ENCODE measurements at places on chromosomes 16 and 17.
A peak's percentile ranks its signal among the peaks of the same experiment; 100 is the strongest.

GRCh38 chr17:81484195-81484979 is 28.2 kb downstream of the ACTG1 start:
- DNase-seq = peak; percentile 88

DNA sequence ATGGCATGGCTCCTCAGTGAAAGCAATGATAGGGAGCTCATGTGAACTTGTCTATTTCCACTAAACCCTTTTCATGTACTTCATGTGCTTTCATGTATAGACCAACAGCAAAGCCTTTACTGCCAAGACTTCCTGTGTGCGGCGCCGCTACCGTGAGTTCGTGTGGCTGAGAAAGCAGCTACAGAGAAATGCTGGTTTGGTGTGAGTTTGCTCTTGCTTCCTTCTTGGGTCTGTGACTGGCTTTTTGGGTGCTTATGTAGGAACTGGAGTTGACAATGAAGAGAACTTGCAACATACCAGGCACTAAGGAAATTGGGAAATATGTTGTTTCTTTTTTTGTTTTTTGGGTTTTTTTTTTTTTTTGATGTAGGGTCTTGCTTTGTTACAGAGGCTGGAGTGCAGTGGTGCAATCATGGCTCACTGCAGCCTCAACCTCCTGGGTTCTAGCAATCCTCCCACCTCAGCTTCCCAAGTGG is 5.7 kb downstream of the SNX11 start:
- DNase-seq = no peak

GRCh38 chr17:73824321-73824720 is 180.1 kb upstream of the SDK2 start:
- no peak for DNase-seq

DNA sequence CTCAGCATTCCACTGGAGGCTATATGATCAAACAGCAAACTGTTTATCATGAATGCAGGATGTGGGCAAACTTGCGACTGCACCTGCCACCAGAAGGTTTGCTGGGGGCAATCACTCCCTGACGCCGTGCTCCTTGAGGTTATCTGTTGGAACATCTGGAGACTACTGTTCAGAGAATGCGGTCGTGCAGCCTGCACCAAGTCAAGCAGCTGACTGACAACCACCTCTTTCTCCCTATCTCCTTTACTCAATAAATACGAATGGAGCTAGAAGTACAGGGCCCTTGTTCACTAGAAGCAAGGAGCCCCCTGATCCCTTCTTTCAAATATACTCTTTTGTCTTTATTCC is 2101.2 kb downstream of the TP53TG3F start:
- no peak for DNase-seq

DNA sequence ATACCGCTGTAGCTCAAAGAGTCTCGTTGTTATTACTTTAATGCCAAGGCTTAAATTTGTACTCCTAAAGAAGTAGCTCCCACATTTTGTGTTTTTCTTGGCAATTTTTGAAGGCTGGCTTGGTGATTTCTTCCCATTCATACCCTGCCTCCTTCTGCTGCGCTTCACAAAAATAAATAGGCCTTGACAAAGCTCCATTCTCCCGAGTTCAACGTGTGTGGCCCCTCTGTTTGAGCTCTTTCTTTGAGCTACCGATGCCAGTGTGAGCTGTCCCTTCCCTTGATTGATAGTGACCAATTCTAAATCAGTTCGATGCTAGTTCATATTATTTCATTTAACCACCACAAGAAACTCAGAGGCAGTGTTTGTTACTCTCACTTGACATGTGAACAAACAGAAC is 96.8 kb downstream of the MAP2K6 start:
- no peak for DNase-seq

GRCh38 chr16:26019381-26020242 is 327.9 kb downstream of the HS3ST4 start:
- no peak for DNase-seq

GRCh38 chr16:29790949-29791844 is 646 bp downstream of the KIF22 start:
- DNase-seq = no peak

DNA sequence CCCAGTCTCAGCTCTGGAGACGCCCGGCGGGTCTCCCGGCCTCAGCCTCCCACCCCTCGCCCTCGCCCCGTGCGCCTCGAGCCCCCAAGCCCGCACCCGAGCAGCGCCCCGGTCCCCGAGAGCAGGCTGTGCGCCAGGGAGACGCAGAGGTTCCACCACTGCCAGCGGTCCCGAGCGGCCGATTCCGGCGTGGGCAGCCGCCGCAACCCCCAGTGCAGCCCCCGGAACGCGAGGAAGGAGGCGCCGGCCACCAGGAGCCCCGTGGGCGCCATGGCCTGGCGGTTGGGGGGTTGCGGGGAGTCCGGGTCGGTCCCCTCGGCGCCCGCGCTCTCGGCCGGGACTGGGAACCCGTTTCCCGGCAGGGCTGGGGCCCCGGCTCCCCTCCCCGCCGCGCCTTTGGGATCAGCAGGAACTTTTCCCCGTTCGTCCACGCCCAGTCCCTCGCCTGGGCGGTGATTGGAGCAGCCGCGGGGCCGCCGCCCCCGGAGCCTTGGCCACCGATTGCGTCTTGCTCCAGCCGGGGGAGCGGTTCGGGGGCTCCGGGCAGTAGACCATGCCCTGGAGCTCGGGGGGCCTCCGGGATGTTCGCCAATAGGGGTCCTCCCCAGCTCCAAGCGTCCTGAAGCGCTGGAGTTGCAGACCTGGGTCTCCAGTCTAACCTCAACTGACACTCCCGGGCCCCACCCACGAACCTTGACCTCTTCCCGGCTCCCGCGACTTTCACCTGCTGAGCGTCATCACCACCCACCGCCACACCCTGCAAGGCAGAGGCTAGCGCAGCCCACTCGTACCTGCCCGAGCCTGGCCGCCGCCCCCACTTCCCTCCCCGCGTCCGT is at the start of gene TLCD2:
TSS of gene TLCD2 (minus strand) at position 407 of the 836 bp plus-strand sequence. CDS start at position 272, 135 bp downstream.
- peak; percentile 42 for DNase-seq

- DNase-seq = no peak
Measured at GRCh38 chr17:34990921-34991365, 10.6 kb downstream of the LIG3 start.

DNA sequence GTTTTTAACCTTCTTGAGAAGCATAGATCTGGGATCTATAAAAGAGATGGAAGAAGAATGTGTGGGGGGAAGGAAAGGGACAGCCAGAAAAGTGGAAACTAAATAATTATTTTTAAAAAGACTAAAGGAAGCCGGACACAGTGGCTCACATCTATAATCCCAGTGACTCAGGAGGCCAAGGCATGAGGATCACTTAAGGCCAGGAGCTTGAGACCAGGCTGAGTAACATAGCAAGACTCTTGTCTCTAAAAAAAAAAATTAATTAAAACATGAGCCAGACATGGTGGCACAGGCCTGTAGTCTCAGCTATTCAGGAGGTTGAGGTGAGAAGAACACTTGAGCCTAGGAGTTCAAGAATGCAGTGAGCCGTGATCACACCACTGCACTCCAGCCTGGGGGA is 335.1 kb downstream of the GRIN2A start:
- no peak for DNase-seq

DNA sequence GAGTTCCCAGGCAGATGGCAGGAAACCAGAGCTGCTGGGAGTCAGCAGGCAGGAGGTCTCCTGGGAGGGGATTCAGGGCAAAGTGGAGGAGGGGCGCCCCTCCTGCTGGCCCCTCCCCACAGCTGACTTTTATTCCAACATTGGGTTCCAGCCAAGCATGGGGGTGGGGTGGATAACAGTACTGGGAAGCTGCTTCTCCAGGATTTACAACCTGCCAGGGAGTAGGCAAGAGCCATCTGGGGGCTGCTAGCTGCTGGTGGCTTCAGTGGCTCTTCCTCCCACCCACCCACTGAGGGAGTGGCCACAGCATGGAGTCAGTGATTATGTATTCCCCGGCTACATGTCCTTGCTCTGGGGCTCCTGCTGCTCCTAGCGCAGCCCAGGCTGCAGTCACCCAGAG is 36.8 kb downstream of the TMEM132E start:
- DNase-seq = peak; percentile 16

DNA sequence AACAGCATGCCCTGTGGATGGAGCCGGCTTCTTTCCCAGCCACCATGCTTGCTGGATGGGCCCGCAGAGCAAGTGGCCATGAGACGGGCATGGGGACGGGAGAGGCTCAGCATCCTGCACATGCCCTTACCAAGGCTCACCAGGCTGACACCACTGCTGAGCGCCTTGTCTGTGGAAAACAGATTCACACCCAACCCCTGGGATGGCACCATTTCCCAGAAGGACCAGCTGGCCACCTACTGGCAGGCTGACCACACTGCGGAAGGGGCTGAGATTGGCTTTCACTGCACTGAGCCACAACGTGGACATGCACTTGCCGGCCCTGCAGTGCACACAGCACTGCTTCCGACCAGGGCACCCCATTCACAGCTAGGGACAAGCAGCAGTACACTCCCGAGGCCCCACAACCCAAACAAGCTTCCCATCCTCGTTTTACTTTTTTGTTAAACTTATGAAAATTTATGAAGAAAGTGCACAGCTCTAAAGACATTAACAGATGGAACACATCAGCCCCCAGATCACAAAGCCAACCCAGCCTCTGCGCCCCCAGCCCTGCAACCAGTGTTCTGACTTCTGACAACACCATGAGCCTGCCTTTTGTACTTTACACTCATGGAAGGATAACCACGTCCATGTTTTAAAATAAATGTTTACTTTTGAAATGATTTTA is 13.9 kb upstream of the KRTAP17-1 start:
- DNase-seq = peak; percentile 59

DNA sequence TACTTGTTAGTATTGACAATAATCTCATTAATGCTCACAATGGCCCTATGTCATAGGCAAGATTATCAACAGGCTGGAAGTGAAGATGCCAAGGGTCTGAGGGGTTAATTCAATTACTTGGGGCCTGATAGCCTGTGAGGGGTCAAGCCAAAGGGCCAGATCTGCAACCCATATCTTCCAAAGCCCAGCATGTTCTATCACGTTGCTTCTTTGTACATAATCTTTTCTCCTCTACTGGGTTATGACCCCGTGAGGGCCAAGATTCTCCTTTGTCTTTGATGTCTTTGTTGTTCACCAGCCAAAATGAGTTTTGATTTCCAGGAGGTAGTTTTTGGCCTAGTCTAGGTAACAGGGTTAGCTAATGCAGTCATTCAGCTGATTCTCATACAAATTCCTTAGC is 347.2 kb downstream of the UTP18 start:
- DNase-seq = no peak

DNA sequence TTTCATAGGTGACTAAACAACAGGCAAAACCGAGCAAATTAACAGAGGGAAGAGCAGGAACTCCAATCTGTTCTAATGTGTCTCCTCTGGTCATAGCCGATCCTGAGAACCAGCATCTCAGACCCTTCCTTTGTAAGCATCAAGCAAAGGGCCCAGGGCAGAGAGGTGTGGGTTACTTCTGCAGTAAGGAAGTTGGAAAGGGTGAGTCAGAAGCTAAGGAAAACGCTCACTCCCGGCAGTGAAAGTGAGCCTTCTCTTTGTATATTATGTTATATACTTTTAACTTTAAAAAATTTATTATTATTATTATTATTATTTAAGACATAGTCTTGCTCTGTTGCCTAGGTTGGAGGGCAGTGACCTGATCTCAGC is 77.7 kb downstream of the MRM3 start:
- DNase-seq = no peak

GRCh38 chr16:11409398-11409797 is 64.1 kb downstream of the RMI2 start:
- DNase-seq = no peak

GRCh38 chr17:38454532-38454931 is 26.3 kb downstream of the ARHGAP23 start:
- DNase-seq = no peak

- peak; percentile 51 for DNase-seq
Measured at GRCh38 chr16:75238132-75238852, 13.1 kb downstream of the BCAR1 start.

DNA sequence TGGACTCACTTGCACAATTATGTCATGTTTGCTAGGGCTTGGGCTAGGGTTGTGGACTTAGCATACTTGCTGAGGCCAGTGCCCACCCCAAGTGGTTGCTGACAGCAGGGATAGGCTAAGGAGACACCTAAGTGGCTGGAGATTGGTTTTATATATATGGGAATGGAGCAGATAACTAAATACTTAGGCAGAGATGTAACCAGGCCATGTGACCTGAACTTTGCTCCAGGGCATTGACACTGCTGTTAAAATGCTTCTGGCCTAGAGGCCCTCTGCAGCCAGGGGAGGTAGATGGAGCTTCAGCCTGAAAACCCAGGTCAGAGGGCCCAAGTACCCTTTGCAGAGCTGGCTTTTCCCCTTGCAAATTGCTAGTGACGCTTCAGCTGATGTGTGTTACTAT is 1.4 kb upstream of the ITGB3 start:
- no peak for DNase-seq

DNA sequence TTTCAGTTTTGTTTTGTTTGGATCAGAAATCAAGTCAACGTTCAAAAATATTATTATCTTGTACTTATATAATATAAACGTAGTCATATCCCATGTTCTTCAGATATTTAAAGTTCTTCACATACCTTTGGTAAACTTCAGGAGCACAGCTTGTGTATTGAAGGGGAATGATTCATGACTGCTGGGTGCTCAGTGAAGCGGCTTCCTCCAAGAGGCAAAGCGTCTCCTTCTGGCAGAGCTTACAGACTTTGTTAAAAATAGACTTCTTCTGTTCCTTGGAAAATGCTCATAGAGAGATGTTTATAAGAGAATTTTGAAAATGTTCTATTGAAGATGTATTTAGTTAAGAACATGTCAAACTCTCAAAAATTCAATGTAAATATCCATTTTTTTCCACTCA is 155.6 kb upstream of the CNTNAP4 start:
- no peak for DNase-seq

GRCh38 chr17:7225711-7226331 is 6.1 kb downstream of the ACADVL start:
- no peak for DNase-seq

DNA sequence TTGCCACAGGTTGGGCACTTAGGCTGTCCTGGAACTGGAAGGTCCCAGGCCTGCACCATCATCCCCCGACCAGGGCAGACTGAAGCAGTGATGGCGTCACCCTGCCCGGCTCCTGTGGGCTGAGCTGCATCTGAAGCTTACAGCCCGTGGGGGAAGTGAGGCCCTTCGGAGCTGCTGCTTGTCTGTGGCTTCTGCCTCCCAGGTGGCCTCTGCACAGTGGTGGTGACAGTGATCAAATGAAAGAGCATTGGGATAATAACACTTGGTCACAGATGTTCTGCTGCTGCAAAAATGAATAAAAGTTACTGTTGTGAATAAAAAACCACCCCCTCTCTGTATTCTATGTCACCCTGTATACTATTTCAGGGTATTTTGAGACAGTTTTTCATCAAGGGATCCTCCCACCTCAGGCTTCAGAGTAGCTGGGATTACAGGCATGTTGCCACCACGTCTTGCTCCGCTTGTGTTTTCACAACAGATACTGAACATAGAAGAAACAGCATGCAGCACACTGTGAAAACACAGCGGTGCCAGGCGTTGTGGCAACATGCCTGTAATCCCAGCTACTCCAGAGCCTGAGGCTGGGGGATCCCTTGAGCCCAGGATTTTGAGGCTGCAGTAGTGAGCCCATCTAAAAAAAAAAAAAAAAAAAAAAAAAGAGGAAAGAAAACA is 165.0 kb downstream of the LGALS9B start:
- no peak for DNase-seq

- no peak for DNase-seq
Measured at GRCh38 chr16:84477661-84478060, 26.8 kb downstream of the MEAK7 start.

Measured in neural crest cell (in vitro differentiated cells).